Caco-2 (cell line): ENCODE measurements at places on chromosomes 1 and 21. TPM values are rescaled to one million over a fixed set of nuclear protein-coding genes. Genes with fewer than 3 reads are reported as not detected.

The LGR6 gene
- 0.36 TPM in 1 of 2 replicates, not detected in the other for total RNA-seq

DNA sequence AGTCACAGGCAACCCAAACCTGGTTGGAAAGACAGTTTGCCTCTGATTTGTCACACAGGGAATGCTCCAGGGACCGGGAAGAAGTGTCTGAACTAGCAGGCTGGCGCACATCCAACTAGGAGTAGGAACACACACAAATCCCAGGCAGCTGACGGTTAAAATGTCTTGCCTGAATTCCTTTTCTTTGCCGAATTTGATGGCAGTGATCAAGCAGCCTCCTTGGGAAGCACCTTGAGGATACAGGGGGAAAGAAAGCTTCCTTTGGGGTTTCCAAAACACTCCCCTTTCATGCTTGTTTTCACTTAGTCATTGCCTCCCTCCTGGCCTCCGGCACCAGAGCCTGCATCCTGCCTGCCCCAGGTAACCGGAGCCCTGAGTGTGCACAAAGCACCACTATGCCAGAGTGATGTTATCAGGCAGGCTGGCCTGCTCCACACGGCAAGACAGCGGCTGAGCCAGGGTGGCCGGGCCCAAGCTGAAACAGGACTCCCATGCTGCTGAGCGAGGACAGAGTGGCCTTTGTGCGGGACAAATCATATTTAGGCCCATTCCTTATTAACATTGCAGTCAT is 193.8 kb downstream of the LMX1A start:
- H3K36me3 ChIP-seq = no peaks in the 10 kb centered on the region
- no peak overlapping the region for H3K27ac ChIP-seq
- no peaks in the 10 kb centered on the region for H3K4me1 ChIP-seq
- no peaks in the 10 kb centered on the region for H3K27me3 ChIP-seq

- no peaks in the 10 kb centered on the region for H3K36me3 ChIP-seq
- no peak for DNase-seq
- no peak overlapping the region for H3K27ac ChIP-seq
- H3K27me3 ChIP-seq = no peaks in the 10 kb centered on the region
Measured at GRCh38 chr1:73106931-73107330, 824.6 kb upstream of the NEGR1 start.

- peaks cover 4% of the 10 kb centered on the region; the same call in 1 of the 2 replicates for H3K4me1 ChIP-seq
- H3K27ac ChIP-seq = no peak overlapping the region
- H3K36me3 ChIP-seq = no peaks in the 10 kb centered on the region
- no peaks in the 10 kb centered on the region for H3K27me3 ChIP-seq
- peak; percentile 9 for DNase-seq
- no peak overlapping the region for H3K4me3 ChIP-seq
Measured at GRCh38 chr1:58041621-58042020, 504.9 kb downstream of the OMA1 start.

The UBASH3A gene
- total RNA-seq = not detected in 2 replicates

- H3K4me1 ChIP-seq = peaks cover 15% of the 10 kb centered on the region; the same call in 1 of the 2 replicates
- H3K27ac ChIP-seq = no peak overlapping the region
- peak; percentile 15 for DNase-seq
- no peaks in the 10 kb centered on the region for H3K27me3 ChIP-seq
Measured at GRCh38 chr1:8903410-8903809, 24.9 kb upstream of the ENO1 start.

DNA sequence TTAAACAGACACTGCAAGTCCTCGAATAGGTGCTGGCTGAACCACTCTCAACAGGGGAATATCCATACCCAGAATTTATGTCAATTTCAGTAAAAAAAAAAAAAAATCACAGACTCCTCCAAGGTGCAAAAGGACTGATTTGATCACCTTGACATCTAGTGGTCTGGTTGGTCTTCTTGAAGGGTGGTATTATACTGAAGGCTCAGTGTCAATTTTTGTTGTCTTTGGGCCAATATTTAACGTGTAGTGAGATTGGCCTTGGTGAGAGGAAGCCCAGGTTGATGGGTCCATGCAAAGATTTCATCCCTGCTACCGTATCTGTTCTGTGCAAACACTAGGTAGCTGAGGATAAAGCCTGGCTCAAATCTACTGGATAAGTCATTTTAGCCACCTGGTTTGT is 4.0 kb upstream of the GBP5 start:
- no peaks in the 10 kb centered on the region for H3K27me3 ChIP-seq
- no peaks in the 10 kb centered on the region for H3K4me1 ChIP-seq
- no peak overlapping the region for H3K4me3 ChIP-seq

DNA sequence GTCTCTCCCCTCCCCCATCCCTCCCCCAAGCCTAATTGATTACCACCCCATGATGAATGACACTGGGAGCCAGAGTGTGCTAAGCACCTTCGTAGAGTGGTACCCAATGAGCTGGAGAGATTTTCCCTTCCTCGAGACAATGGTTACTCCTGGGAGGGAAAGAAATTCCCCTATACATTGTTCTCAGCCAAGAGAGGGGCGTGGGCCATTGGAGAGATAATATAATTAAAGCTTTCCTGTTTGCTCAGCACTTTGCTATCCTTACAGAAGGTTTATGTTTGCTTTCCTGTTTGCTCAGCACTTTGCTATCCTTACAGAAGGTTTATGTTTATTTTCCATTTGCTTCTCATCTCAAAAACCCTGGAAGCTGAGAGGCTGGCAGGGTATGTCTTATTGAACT is 126.1 kb upstream of the KLHDC7A start:
- H3K27me3 ChIP-seq = no peaks in the 10 kb centered on the region
- no peak overlapping the region for H3K27ac ChIP-seq
- DNase-seq = no peak
- H3K4me1 ChIP-seq = no peaks in the 10 kb centered on the region
- H3K4me3 ChIP-seq = no peak overlapping the region
- no peaks in the 10 kb centered on the region for H3K36me3 ChIP-seq

- peaks cover 5% of the 10 kb centered on the region; the same call in 1 of the 2 replicates for H3K4me1 ChIP-seq
- H3K27ac ChIP-seq = no peak overlapping the region
- H3K27me3 ChIP-seq = no peaks in the 10 kb centered on the region; the same call in 1 of the 2 replicates
Measured at GRCh38 chr1:228039986-228040385, 33.2 kb downstream of the WNT3A start.

DNA sequence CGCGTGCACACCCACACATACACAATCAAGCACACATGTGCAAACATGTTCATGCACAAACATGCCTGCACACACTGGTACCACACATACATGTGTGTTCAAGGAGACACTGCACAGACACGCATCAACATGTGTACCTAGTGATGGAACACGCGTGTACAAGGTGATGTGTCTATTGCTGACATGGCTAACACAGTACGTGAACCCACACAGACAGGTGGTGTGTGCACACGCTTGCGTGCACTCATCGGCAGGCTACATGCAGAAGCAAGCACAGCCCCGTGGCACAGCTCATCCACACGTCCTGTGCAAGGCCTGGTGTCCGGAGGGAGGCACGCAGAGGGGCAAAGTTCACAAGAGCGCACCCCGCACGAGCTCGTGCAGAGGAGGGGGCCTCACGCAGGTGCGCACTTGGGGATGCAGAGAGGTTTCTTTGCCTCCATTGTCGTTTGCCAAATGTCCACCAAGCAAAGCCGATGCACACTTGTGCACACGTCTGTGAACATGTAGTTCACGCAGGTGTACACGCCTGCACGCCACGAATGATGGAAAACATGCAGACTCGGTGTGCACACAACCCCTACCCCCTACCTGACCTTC is 969 bp downstream of the ACAP3 start:
- no peak overlapping the region for H3K27ac ChIP-seq
- DNase-seq = no peak
- no peaks in the 10 kb centered on the region for H3K36me3 ChIP-seq
- H3K4me1 ChIP-seq = peaks cover 36% of the 10 kb centered on the region
- H3K27me3 ChIP-seq = no peaks in the 10 kb centered on the region

DNA sequence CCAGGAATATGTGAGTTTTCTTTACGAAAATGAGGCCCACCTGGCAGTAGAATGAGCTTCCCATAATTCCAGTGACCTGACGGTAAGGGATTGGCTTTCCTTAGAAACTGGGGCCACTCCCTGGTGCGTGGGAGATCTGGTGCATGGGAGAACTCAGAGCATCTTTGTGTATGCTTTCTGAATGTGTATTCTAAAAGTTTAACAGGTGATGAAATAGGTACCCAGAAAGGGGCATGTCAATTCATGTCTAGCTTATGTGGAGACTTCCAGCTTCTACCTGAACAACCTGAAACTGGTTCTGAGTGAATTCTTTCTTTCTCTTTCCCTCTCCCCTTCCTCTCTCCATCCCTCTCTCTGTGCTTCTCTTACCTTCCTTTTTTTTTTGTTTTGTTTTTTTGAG is 15.2 kb upstream of the FCRLA start:
- no peaks in the 10 kb centered on the region for H3K36me3 ChIP-seq
- H3K27ac ChIP-seq = no peak overlapping the region
- H3K4me1 ChIP-seq = no peaks in the 10 kb centered on the region
- DNase-seq = no peak
- no peaks in the 10 kb centered on the region for H3K27me3 ChIP-seq

GRCh38 chr1:215022204-215022603 is 60.3 kb upstream of the KCNK2 start:
- H3K36me3 ChIP-seq = no peaks in the 10 kb centered on the region
- H3K27me3 ChIP-seq = no peaks in the 10 kb centered on the region
- no peak overlapping the region for H3K4me3 ChIP-seq
- no peak for DNase-seq
- H3K27ac ChIP-seq = no peak overlapping the region
- H3K4me1 ChIP-seq = no peaks in the 10 kb centered on the region

- H3K36me3 ChIP-seq = no peaks in the 10 kb centered on the region
- no peaks in the 10 kb centered on the region for H3K27me3 ChIP-seq
- no peak overlapping the region for H3K4me3 ChIP-seq
- DNase-seq = no peak
- H3K27ac ChIP-seq = no peak overlapping the region
- peaks cover 45% of the 10 kb centered on the region for H3K4me1 ChIP-seq
Measured at GRCh38 chr1:157158967-157159366, 20.8 kb upstream of the ETV3 start.

The GJA4 gene
- total RNA-seq = not detected in 2 replicates

- H3K27ac ChIP-seq = peak within 1 kb of the TSS; percentile 97
- DNase-seq = peak; percentile 89
- H3K4me1 ChIP-seq = peaks cover 45% of the 10 kb centered on the region
- H3K27me3 ChIP-seq = no peaks in the 10 kb centered on the region
Measured at GRCh38 chr1:161020509-161021164, at the start of gene F11R. Gene F11R (minus strand): TSS chr1:161021152. CDS start chr1:161021073, 79 bp downstream.

GRCh38 chr1:228804640-228805413 is 69.5 kb downstream of the RHOU start:
- peaks cover 33% of the 10 kb centered on the region for H3K4me1 ChIP-seq
- no peak overlapping the region for H3K27ac ChIP-seq
- no peak overlapping the region for H3K4me3 ChIP-seq
- DNase-seq = no peak

DNA sequence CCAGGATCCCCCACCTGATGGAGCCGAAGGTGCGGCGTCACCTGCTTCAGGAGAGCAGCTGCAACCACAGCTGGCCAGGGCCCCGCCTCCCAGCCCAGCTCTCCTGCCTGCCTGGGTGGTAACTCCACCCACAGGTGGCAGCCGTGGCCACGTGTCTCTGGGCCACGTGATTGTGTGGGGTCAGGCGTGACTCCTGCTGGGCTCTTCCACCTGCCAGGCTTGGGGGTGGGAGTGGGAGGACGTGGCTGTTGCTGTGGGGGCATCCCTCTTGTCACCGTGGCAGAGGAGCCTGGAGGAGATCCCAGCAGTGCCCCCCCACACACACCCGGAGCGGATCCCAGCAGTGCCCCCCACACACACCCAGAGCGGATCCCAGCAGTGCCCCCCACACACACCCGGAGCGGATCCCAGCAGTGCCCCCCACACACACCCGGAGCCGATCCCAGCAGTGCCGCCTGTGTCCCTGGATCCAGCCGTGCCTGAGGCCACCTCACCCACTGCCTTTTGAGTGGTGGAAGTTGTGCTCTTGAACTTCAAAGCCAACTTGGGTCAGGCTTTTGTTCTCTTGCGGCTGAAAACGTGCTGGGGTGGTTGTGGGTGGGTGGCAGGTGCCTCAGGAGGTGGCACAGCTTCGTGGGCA is 32.2 kb downstream of the POFUT2 start:
- H3K27ac ChIP-seq = no peak overlapping the region
- H3K36me3 ChIP-seq = no peaks in the 10 kb centered on the region
- H3K4me3 ChIP-seq = no peak overlapping the region
- peaks cover 29% of the 10 kb centered on the region for H3K4me1 ChIP-seq
- no peaks in the 10 kb centered on the region for H3K27me3 ChIP-seq

- no peak overlapping the region for H3K27ac ChIP-seq
- peak; percentile 1 for DNase-seq
- no peak overlapping the region for H3K4me3 ChIP-seq
- no peaks in the 10 kb centered on the region for H3K4me1 ChIP-seq
Measured at GRCh38 chr1:187509091-187509490, 680.3 kb downstream of the PLA2G4A start.

DNA sequence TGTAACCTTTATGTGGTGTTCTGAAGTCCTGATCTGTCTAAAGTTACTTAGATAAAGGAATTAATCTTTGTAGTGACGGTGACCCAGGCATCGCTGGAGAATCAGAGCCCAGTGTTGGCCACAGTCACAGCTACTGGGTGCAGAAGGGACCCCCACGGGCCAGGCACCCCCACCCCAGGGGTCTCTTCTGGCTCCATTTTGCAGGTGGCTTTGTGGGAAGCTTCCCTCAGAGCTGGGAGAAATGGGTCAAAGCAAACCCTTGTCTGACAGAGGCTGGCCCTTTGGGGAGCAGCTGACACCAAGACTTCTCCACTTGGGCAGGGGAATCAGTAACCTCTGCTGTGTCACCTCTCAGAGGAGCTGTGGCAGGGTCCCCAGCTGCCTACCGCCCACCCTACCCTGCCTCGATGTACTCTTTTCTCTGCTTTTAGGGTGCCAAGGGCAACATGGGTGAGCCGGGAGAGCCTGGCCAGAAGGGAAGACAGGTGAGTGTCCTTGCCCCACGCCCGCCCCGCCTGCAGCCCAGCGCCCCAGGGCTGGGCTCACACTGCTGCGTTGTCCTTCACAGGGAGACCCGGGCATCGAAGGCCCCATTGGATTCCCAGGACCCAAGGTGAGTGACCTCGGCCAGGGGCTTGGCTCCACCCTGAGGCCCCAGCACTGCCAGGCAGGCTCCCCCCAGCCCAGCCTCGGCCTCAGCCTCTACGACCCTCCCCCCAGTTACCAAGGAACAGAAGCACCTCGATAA is 17.7 kb downstream of the COL6A2 start:
- H3K4me3 ChIP-seq = no peak overlapping the region
- H3K27ac ChIP-seq = no peak overlapping the region
- no peaks in the 10 kb centered on the region for H3K27me3 ChIP-seq
- no peaks in the 10 kb centered on the region for H3K4me1 ChIP-seq
- H3K36me3 ChIP-seq = no peaks in the 10 kb centered on the region
- DNase-seq = no peak
